ENCODE measurements at places on chromosomes 7 and 10.

DNA sequence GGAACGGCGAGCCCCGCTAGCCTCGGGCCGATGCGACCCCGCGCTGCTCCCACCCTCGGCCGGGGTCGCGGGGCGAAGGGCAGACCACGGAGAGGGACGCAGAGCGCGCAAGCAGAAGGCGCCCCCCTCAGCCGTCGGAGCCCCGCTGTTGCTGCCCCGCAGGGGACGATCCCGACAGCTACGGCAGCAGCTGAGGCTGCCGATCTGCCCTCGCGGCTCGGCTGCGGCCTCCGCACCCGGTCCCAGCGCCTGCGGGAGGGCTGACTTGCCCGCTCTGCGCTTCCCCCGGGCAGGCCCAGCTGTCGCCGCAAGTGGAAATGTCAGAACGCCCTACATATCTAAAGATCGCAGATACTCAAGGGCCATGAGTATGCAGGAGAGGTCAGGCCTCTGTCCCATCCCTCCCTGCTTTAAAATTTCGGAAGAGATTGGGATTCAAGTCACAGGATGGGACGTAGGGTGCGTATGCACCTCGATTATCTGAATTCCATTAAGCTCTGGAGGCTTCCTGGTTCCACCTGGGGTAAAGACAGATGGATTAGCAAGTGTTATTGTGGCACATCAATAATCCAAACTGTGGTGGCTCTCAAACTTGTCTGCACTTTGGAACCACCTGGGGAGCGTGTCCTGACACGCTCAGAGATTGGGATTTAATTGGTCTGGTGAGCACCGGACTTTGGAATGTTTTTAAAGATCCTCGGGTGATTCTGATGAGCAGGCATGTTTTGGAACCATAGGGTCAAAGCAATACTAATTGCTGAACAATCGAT is at the start of gene CRPPA:
TSS of gene CRPPA (minus strand) at position 206 of the 770 bp plus-strand sequence. CDS start 216 bp downstream, outside the sequence.
- no peak for DNase-seq

- DNase-seq: no peak
These were observed 1.0 kb downstream of the SMNDC1 start for GRCh38 chr10:110303681-110304080.

GRCh38 chr7:13982940-13983677 is 6.4 kb downstream of the ETV1 start:
- DNase-seq: no peak

- DNase-seq: no peak
These were observed 84.8 kb downstream of the ELMO1 start for GRCh38 chr7:37363536-37364491.

DNA sequence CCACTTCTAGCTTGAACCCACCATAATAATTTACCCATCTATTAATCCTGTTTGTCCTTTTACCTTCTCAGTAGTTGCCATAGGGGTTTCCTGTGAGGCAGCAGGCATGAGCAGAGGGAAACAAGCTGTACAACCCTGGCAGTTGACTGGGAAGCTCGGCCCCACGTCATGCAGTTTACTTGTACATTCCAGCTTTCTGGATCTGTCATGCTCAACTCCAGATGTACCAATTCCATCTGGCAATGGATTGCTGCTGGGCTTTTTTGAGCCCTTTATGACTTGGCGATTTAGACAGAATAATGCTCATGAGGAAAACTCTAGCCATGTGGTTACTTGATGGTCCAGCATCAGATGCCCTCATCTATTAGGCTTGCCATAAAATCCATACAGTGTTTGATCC is 112.5 kb downstream of the GNAI1 start:
- DNase-seq: no peak

GRCh38 chr7:27160145-27160545 is 3.7 kb upstream of the HOXA7 start:
- DNase-seq: no peak

DNA sequence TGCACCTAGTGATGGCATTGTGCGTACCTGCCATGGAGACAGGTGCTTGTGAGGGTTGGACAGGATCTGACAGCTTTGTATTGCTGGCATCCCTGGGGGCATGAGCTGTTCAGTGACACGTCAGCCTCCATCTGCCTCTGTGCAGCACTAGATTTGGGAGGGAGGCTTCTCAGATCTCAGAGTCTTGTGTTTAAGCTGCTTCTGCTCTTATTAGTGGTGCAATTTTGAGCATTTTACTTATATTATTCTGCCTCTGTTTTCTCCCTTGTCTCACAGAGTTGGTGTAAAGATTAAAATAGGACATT is 5.1 kb downstream of the ARHGAP22 start:
- DNase-seq: no peak

Measured in NCI-H187 (cell line).